Colonic mucosa (tissue), 4 donors: ENCODE measurements at places on chromosomes 4 and X. TPM values are rescaled to one million over a fixed set of nuclear protein-coding genes. Genes with fewer than 3 reads are reported as not detected.

GRCh38 chr4:153205757-153206156, 1.5 kb downstream of the TRIM2 start:
- H3K4me3 ChIP-seq: peak overlapping the region; percentile 40
- no peaks in the 10 kb centered on the region for H3K4me1 ChIP-seq
- H3K36me3 ChIP-seq: no peaks in the 10 kb centered on the region
- H3K27ac ChIP-seq: peak overlapping the region; percentile 90
- no peaks in the 10 kb centered on the region for H3K27me3 ChIP-seq

The STAG2 gene
- 84.8 TPM for total RNA-seq

- H3K27me3 ChIP-seq: no peaks in the 10 kb centered on the region
- H3K27ac ChIP-seq: no peak overlapping the region
- no peaks in the 10 kb centered on the region for H3K36me3 ChIP-seq
- DNase-seq: no peak
- no peak overlapping the region for H3K4me3 ChIP-seq
Measured at GRCh38 chr4:165992283-165992682, 119.2 kb downstream of the TLL1 start.

- peak; percentile 65 for DNase-seq
- H3K4me1 ChIP-seq: no peaks in the 10 kb centered on the region
- no peak overlapping the region for H3K4me3 ChIP-seq
- no peak overlapping the region for H3K27ac ChIP-seq
- no peaks in the 10 kb centered on the region for H3K36me3 ChIP-seq
Measured at GRCh38 chr4:3786196-3786869, 20.1 kb downstream of the ADRA2C start.

The RHOXF1 gene
- not detected for total RNA-seq

DNA sequence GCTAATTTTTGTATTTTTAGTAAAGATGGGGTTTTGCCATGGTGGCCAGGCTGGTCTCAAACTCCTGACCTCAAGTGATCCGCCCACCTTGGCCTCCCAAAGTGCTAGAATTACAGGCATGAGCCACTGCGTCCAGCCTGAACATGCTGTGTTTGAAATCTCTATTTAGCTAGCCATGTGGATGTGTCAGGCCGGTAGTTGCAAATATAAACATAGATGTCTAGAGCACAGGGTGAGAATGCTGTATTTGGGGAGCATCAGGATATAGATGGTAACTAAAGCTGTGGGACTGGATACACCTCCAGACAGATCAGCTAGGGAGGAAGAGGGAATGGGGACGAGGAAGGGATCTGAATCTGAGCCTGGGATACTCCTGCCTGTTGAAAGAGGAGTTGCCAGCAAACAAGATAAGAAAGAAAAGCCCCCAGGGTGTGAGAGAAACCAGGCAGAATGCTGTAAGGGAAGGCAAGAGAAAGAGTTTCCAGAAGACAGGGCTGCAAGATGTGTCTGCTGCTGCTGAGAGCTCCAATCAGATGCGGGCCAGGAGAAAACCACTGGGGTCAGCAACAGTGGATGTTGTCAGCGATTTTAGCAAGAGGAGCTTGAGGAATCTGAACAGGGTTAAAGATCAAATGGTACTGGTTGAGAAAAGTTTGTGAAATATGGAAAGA, 177.4 kb downstream of the PALLD start:
- no peaks in the 10 kb centered on the region for H3K4me1 ChIP-seq
- H3K36me3 ChIP-seq: no peaks in the 10 kb centered on the region
- no peaks in the 10 kb centered on the region for H3K27me3 ChIP-seq

DNA sequence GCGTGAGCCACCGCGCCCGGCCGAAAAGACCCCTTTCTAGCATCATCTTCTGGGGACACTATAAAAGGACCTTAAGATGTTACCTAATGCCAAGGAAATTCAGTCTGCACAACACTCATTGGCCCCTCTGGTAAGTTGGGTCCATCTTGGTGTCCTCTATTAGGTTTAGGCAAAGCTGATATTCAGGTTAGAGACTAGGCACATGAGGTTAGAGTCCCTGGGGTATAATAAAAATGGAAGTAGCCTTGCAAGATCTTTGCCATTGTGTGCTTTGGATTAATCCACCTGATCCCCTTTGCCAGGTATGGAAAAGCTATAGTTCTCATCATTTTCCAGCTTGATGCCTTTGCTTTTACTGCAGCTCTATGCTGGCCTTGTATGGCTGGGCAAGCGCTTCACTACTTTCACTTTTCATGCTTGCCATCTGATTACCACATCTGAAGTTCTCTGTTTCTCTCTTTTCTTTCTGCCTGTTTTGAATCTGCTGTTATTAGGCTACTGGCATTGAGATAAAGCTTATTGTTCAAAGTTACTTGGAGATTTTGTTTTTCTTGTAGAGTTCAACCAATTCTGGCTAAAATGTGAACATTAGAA, 5.4 kb upstream of the ADH4 start:
- DNase-seq: no peak
- H3K36me3 ChIP-seq: no peaks in the 10 kb centered on the region
- no peak overlapping the region for H3K27ac ChIP-seq
- H3K4me1 ChIP-seq: no peaks in the 10 kb centered on the region
- no peak overlapping the region for H3K4me3 ChIP-seq
- no peaks in the 10 kb centered on the region for H3K27me3 ChIP-seq

The FAM184B gene
- 0.94 TPM for total RNA-seq
